Hippocampal formation (tissue), 2 donors: ENCODE measurements at places on chromosomes 6 and 20.

DNA sequence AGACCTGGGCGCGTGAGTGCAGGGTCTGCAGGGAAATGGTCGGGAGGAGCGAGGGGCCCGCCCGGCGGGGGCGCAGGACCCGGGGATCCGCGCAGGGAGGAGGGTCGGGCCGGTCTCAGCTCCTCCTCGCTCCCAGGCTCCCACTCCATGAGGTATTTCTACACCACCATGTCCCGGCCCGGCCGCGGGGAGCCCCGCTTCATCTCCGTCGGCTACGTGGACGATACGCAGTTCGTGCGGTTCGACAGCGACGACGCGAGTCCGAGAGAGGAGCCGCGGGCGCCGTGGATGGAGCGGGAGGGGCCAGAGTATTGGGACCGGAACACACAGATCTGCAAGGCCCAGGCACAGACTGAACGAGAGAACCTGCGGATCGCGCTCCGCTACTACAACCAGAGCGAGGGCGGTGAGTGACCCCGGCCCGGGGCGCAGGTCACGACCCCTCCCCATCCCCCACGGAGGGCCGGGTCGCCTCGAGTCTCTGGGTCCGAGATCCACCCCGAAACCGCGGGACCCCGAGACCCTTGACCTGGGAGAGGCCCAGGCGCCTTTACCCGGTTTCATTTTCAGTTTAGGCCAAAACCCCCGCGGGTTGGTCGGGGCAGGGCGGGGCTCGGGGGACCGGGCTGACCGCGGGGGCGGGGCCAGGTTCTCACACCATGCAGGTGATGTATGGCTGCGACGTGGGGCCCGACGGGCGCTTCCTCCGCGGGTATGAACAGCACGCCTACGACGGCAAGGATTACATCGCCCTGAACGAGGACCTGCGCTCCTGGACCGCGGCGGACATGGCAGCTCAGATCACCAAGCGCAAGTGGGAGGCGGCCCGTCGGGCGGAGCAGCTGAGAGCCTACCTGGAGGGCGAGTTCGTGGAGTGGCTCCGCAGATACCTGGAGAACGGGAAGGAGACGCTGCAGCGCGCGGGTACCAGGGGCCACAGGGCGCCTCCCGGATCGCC, 54.2 kb upstream of the HLA-A start:
- peak; percentile 40 for DNase-seq

GRCh38 chr20:24634855-24635254, 165.4 kb downstream of the SYNDIG1 start:
- DNase-seq, result peak; percentile 71

DNA sequence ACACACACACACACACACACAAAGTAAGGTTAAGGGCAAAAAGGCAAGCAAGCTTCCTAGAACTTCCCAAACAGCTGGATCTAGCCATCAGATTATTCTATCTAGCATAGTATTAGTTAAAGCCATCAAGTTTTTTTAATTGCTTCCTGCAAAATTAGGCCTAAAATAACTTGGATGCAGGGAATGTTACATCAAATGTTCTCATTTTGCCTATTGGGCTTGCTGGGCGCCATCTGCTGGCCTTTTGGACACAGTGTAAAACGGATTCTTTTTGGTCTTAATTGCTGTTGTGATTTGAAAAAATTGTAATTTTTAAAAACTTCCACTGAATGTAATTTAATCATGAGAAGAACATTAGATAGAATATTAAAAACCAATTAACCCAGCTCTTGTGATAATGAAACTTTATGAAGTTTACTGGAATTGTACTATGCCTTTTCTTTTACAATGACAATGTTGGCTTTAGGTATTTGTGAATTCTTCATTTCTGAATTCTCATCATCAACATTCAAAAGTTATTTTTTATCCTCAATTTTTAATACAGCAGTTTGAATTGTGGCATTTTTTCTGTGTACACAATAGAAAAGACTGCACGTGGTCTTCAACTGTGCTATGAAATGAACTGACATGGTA, 6.8 kb downstream of the MKKS start:
- peak; percentile 10 for DNase-seq

- no peak for DNase-seq
These were observed 40.1 kb upstream of the GMDS start for GRCh38 chr6:2285510-2285909.

DNA sequence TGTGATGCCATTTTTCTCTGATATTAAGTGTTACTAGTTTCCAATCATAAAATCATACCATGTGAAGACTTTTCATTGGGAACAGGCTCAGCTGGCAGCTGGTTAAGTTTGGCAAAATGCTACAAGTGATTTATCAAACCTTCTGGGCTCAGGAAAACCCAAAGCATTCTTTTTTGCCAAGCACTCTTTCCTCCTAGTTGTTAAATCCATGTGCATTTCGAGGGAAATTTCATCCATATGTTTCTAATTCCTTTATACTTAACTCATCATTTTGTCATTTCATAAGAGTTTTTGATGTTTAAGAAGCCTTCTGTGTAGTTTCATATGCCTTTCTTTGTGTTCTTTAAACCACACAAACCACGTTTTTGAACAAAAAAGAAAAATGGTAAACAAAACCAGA, 217.6 kb upstream of the PDE10A start:
- DNase-seq, result no peak

GRCh38 chr6:156423075-156423474, 354.1 kb upstream of the ARID1B start:
- DNase-seq, result no peak

GRCh38 chr6:22471746-22472145, 97.6 kb upstream of the HDGFL1 start:
- DNase-seq, result no peak

DNA sequence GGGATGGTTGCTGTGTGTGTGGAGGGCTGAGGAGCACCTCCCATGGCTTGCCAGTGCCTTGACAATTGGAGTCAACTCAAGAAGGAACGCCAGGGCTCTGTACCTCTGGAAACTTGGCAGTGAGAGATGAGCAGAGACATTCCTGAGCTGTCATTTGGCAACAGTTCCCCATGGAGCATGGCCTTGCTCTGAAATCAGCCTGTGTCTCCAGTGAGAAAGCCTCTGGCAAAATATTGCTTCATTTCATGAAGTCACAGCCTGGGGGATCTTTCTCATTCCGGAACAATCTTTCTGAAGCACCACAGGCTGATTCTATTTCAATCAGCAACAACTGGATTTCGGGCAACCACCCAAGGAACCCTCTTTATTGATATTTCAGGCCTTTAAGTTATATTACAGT, 52.2 kb upstream of the FNDC1 start:
- DNase-seq, result no peak

DNA sequence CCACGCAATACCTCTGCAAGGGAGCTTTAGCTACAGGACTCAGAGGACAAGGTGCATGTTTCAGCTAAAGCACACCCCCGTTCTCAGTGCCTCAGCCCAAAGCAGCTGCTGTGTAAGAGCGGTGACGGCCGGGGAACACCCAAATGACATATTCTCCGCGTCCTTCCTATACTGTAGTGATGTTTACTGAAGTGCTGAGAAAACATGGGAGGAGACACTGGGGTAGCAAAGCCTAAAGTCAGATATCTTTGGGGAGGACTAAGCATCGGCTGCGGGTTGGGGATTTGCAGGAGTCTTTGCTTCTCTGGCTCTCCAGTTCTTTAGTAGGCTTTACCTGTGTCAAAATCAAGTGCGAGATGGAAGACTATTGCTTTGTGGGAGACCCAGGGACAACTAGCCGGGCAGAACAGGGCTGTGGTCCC, 1.7 kb downstream of the SLC22A23 start:
- DNase-seq, result no peak

GRCh38 chr6:41939848-41940758, 1.5 kb downstream of the CCND3 start:
- no peak for DNase-seq

DNA sequence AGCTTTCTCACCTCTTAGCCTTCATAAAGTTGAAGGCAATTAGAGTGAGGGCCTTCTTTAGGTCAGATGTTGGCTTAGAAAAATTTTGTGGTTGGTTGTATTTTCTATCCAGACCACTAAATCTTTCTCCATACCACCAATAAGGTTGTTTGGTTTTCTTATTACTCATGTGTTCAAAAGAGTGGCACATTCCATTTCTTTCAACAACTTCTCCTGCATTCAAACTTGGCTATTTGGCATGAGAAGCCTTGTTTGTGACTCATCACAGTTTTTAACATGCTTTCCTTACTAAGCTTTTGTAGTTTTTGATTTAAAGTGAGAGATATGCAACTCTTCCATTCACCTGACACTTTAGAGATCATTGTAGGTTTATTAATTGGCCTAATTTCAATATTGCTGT, 949.6 kb downstream of the TBC1D32 start:
- no peak for DNase-seq

GRCh38 chr20:63657260-63657936, 714 bp upstream of the RTEL1 start:
- DNase-seq, result no peak

GRCh38 chr6:159935065-159935464, 33.8 kb upstream of the IGF2R start:
- DNase-seq, result no peak

DNA sequence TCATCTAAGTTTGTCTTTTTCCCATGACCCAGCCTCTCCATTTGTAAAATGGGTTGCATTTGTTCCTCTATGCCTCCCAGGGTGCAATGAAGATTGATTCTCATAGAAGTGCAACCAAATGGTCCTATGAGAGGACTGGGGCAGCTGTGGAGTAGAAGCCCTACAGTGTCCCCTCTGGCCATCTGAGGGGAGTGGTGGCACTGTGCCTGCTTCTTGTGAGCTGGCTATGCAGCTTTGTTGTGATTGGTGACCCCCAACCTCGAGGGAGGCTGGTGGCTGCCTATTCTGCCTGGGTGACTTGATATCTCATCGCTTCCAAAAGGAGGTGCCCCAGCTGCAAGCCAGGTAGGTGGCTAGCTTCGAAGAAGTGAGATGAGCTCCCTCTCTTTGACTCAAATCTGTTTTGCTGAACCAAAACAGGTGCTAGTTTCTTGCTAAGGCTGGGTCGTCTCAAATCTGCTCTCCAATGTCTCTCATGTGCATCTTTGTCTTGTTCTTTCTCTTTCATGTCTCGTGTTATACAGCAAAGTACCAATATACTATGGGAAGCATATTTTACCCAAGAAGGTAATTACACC, 33.9 kb downstream of the TXLNB start:
- no peak for DNase-seq

DNA sequence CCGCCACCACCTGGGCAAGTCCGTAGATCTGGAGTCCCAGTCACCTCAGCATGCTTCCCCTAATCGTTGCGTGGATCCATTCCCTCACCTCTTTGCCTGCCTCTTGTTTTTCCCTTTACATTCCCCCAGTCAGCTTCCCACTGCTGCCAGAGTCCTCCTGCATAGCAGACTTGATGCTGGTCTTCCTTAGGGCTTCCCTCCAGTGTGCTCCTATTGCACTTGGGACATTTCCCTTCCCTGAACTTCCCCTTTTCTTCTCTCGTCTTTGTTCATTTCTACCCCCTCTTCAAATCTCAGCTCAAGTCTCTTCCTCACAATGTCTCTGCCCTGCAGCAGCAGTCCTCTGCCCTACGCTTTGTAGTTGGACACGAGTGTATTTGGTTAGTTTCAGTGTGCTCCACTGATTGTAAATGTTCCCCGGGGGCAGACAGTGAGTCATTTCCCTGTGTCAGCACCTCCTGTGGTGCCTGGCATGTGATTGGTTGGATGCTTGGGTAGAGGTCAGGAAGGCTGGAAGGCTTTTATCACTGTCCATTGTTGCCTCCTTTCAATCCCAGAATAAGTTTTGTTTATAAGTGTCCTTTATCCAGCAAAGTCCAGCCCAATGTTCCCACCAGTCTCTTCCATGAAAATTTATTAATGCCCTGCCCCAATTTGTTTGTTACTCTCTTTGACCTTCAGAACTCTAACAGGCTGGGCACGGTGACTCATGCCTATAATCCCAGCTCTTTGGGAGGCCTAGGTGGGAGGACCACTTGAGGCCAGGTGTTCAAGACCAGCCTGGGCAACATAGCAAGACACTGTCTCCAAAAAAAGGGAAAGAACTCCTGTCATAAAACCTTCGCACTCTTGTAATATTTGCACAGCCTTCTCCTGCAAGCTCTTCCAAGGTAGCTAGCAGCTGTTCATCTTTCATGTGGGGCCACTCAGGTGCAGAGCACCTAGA, 38.3 kb downstream of the FAM120B start:
- no peak for DNase-seq

DNA sequence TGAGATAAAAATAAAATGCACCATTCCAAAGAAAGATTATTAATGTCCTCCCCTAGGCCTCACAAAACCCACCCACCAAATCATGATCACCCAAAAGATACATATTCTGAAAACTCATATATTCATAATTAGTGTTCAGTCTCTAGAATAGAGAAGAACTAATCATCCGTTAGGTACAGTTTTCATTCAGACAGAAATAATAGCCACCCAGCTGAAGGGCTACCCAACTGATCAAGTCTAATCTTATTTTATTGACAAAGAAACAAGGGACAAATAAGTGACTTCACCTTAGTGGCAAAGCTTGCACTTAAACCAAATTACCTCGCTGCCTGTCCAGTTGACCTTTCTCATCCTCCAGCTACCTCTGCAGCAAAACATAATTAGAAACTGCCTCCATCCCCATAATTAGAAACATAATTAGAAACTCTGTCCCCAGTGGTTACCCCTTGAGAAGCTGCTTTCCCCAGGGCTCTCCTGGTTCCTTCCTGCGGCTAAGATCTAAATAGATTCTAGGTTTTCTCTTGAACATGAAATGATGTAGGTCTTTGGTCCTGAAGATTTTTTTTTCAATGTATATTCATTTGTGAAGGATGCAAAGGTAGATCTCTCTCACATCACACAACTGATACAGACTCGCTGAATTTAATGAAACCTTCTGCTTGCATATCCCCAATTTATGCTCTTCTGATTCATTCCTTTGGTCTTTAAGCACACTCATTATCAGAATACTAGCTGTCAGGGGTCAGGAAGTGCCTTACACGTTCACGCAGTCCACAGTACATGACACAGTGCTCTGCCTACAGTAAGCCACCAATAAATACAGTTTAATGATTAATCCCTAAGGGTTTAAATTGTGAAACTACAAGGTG, 46.3 kb downstream of the HBS1L start:
- DNase-seq, result no peak

- no peak for DNase-seq
These were observed 89.1 kb downstream of the PHF3 start for GRCh38 chr6:63724721-63725120.

DNA sequence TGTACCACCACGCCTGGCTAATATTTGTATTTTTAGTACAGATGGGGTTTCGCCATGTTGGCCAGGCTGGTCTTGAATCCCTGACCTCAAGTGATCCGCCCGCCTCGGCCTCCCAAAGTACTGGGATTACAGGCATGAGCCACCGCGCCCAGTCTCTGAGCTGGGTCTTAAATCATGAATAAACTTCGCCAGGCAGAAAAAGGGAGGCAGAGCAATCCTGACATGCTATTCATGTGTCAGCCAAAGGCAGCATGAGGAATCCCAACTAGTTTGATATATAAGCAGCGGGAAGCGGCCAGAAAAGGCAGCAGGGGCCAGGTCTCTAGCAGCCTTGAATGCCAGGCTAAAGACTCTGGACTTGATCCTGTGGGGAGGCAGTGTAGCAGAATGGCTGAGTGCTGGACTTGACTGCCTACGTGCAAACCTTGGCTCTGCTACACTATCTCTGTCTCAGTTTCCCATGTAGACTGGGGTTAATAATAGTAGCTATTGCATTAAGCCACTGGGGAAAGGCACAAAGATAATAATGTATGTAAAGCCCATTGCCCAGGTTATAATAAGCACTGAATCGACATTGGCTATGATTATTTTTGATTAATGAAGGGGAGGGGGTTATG, 1.8 kb downstream of the PROCR start:
- no peak for DNase-seq

- DNase-seq, result no peak
These were observed 24.6 kb downstream of the MTFR2 start for GRCh38 chr6:136225496-136225895.
